ENCODE measurements at places on chromosomes 11 and 22.

GRCh38 chr11:128723531-128723930 is 29.7 kb downstream of the FLI1 start:
- DNase-seq = no peak

DNA sequence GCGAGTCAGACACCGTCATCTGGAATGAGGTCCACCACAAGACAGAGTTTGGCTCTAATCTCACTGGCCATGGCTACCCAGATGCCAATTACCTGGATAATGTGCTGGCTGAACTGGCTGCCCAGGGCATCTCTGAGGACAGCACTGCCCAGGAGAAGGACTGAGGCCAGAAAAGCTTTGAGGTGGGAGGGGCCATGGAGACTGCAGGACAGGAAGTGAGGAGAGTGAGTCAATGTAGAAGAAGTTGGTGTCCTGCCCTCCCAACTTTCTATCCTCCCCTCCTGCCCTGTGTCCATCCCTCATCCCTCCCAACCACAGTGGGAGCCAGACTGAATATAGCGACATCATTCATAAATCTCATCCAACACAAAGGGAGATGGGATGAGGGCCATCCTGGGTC is 8.0 kb downstream of the MPEG1 start:
- DNase-seq = no peak

DNA sequence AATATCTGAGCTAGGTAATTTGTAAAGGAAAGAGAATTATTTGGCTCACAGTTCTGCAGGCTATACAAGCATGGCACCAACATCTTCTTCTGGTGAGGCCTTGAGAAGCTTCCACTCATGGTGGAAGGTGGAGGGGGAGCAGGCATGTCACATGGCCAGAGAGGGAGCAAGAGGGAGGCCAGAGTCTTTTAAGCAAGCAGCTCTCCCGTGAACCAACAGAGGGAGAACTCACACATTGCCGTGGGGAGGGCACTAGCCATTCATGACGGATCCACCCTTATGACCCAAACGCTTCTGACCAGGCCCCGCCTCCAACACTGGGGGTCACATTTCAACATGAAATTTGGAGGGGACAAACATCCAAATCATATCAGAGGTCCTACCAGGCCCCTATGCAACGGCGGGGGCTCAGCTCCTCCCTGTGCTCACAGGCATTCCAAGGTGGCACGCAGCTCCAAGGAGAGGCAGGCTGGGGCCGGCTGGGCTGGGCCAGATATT is 4.6 kb downstream of the C11orf96 start:
- DNase-seq = no peak

DNA sequence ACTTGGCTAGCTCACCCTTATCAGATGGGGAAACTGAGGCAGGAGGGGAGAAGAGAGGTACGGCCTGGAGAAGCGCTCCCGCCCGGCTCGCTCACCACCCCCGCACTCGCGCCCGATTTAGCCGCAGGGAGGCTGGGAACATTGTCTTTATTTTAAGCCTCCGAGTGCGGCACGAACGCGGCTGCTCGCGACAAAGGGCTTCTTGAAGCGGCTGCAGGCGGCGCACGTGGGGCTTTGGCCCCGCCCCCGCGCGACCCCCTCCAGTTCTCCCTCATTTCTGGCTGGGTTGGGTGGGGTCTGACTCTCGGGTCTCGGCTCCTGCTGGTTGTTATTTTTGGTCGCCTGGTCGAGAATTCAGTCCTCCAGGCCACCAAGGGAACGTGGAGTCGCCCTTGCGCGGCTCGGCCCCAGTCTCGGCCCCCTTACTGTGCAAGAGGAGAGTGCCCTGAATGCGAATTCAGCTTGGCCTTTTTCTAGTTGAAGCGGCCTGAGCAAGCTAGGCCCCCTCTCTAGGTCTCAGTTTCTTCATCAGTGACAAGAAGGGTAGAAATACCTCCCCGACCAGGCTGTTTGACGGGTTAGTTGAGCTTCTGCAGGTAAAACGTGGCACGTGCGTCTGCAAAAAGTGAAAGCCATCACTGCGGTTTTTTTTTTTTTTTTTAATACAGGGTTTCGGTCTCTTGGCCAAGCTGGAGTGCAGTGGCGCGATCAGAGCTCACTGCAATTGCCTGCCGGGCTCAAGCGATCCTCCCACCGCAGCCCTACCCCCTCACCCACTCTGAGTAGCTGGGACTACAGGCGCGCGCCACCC is 2.6 kb upstream of the CHRM1 start:
- no peak for DNase-seq

GRCh38 chr22:42275970-42276369 is 5.5 kb upstream of the TCF20 start:
- DNase-seq = no peak

DNA sequence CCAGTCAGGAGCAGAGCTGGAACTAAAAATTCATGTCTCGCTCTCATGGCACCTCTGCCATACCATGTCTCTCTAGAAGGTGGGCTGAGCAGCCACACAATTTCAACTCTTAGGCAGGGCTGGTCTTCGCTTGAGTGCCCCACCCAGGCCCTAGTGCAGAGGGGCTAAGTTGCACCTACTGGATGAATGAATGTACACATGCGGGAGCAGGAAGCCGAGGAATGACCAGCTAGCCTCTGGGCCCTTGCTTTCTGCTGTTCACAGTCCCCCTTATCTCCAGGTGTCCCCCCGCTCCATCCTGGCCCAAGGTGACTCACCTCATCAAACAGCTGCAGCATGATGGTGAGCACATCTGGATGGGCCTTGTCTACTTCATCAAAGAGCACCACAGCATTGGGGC is 57.5 kb upstream of the PHOX2A start:
- no peak for DNase-seq

DNA sequence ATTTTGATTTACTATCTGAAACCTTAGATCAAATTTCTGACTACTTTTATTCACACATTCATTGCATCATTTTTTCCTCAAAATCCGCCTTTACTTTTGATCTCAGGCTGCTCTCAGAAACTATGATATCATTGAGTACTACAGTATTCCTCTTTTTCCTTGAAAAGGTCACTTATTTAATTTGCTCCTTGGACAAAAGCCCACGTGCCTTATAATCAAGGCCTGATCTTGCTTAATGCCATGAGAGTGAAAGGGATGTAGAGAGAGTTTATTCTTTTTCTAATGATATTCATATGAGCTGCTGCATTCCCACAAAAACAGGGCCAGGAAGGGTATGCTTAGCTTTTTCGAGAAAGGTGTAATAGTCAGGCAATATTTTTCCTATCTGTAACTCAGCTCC is 327.0 kb downstream of the ETS1 start:
- no peak for DNase-seq

DNA sequence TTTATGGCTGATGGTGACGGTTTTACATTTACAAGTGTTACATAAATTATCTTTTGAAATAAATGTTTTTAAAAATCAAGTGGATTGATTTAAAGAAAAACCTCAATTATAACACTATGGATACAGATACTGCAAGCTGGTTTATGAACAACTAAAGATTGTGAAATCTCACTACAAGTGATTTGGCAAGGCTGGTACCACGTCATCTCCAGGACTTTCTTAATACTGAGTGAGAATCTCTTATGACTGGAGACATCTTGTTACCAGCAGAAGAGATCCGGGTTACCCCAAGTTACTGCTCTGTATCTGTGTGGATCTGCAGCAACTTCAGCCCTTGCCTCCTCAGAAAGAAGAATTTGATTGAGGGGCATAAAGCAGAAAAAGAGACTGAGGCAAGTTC is 452.9 kb downstream of the MN1 start:
- DNase-seq = no peak

GRCh38 chr11:116837231-116838091 is at the start of gene APOA1:
APOA1 (minus strand) TSS chr11:116837622; CDS start chr11:116837387, 235 bp downstream.
- DNase-seq = no peak

DNA sequence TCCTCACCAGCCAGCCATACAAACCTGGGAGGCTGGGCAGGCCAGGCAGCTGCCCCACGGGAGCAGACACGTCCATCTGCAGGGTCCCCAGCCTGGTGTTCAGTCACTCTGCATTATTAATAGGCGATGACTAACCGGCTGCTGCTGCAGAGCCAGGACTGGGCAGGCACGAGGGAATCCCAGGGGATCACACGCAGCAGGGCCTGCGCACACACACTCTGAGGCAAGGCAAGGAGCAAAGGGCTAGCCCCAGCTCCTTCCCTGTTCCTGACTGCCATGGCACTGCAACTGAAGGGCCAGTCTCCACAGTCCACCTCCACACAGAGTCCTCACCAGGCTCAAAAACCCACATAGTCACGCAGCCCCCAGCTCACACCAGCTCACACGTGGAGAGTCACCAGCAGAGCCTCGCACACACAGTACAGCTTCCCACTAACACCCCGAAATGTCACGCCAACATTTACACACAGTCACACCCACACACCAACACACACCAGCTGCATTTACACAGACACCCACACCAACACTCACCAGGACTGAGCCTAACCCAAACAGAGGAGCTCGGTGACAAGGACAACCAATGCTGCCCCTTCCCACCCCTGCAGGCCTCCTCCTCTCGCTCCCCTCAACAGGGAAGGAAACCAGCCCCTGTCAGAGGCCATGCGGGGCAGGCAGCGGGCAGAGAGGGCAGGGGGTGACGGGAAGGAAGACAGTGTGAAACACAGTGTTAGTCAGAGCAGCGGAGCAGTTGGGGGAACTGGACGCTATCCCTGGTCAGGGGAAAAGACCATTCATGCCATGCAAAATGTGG is 47.3 kb downstream of the NRXN2 start:
- DNase-seq = no peak

DNA sequence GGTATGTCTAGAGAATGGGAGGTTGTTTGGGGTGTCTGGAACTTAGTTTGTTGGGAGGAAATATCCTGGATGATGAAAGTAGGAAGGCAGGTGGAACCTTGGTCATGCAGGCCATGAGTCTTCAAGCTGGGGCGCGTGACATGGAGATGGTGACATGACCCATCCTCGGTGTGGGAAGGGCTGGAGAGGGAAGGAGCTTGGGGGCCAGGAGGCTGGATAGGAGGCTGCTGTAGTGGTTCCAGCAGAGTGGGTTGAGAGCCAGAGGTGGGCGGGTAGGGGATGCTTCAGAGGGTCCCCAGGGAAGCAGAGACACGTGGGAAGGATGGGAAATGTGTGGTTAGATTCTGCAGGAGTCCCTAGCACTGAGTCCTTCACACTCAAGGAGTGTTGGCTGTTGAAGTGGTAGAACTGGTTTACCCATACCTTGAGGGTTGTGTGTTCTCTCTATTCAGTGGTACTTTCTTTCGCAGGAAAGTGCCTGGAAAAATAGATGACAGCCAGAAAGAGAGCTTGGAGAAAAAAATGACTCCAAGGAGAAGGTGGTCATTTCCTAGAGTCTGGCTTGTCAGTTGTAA is 56.8 kb downstream of the LDLRAD3 start:
- DNase-seq = no peak

GRCh38 chr11:64334764-64335735 is 5.0 kb upstream of the CCDC88B start:
- peak; percentile 33 for DNase-seq

- no peak for DNase-seq
Measured at GRCh38 chr11:109303342-109303741, 118.6 kb upstream of the C11orf87 start.

DNA sequence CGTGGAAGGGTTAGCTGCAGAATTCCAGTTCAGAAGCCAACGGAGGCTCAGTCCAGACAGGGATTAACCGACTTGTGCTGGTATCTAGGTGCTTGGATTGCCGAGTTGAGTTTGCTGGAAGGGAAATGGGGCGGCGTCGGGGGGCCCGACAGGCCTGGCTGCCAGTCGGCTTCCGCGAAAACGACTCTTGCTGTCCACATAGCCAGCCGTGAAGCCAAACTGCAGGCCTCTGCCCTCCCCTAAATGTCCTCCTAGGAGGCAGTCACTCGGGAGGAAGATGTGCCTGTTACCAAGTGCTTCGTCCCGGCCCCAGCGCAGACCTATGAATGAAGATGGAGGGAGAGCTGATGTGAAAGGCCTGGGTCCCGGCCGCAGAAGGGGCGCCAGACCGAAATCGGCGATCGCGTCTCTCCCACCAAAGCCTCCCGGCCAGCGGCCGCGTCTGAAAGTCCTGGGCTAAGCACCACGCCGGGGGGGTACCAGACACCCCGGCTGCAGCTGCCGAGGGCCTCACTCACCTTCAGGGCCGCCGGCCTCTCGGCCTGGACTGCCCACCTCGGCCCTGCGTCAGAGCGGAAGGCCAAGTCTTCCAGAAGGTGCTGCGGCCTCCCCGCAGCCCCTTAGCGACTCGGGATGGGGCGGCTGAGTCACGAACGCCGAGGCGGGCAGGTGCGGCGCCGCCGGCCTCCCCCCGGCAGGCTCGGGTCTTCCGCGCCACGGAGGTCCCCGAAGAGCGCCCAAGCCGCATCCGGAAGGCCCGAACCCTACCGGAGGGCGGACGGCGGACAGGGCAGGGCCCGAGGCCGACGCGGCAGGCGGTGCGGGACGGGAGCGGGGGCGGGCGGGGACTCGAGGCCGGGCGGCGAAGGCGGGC is 7.5 kb downstream of the DPAGT1 start:
- no peak for DNase-seq

GRCh38 chr22:26756675-26757293 is 99.4 kb downstream of the MIAT start:
- DNase-seq = no peak

- no peak for DNase-seq
Measured at GRCh38 chr11:829847-830294, 2.2 kb downstream of the CRACR2B start.

DNA sequence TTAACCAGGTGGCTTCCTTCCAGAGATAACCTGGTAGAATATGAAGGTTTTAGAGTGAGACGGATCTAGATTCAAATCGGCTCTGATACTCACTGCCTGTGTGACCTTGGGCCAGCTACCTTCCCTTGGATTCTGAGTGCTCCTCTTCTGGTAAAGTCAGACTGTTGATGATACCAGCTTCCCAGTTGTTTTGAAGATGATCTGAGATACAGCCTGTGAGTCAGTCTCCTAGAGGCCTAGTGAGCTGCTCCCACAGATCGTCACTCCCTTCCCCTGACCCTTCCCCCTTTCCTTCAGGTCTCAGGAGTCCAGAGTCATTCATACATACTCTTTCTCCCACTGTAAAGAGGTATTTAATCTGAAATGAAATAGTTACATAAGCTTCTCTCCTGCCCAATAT is 207.8 kb downstream of the GRIK4 start:
- DNase-seq = no peak

- no peak for DNase-seq
Measured at GRCh38 chr11:44770401-44770800, 43.6 kb downstream of the TSPAN18 start.

DNA sequence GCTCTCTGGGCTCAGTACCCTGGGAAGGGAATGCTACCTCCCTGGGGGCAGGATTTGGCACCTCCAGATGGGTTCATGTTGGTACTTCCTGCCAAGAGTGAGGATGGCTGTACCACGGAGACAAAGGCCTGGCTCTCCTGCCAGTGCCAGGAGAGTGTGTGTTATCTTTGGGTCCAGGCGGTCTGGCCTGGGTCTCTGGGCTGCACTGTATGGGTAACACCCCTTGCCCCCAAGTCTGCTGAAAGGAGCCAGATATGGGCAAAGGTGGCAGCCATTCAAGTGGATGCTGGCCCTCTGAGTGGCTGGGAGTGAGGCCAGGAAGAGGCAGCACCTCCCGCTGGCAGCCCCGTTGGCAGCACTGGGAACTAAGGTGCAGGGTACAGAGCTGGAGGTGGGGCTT is 91.5 kb downstream of the NECTIN1 start:
- DNase-seq = no peak

DNA sequence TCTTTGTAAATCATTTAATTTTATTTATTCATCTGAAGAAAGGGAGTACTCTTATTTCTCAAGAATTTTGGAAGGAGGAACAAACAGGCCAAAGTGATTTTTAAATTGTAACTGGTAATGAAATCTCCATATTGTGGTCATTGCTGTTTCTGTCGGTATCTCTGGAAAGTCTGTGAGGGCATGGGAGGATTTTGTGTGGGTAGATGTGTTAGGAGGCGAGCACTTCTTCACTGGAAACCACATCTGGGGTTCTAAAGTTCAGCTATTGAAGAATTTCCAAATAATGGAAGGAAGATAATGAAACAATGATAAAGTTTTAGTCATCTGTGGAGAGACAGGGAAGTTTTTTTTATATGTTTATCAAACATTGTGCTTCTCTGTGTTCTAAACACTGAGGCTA is 6.6 kb downstream of the TRIM34 start:
- DNase-seq = no peak
